SJCRH30 (cell line): ENCODE measurements at places on chromosomes 11 and 22. TPM values are rescaled to one million over a fixed set of nuclear protein-coding genes. Genes with fewer than 3 reads are reported as not detected.

Gene ANGPTL5
- total RNA-seq: not detected in 2 replicates

DNA sequence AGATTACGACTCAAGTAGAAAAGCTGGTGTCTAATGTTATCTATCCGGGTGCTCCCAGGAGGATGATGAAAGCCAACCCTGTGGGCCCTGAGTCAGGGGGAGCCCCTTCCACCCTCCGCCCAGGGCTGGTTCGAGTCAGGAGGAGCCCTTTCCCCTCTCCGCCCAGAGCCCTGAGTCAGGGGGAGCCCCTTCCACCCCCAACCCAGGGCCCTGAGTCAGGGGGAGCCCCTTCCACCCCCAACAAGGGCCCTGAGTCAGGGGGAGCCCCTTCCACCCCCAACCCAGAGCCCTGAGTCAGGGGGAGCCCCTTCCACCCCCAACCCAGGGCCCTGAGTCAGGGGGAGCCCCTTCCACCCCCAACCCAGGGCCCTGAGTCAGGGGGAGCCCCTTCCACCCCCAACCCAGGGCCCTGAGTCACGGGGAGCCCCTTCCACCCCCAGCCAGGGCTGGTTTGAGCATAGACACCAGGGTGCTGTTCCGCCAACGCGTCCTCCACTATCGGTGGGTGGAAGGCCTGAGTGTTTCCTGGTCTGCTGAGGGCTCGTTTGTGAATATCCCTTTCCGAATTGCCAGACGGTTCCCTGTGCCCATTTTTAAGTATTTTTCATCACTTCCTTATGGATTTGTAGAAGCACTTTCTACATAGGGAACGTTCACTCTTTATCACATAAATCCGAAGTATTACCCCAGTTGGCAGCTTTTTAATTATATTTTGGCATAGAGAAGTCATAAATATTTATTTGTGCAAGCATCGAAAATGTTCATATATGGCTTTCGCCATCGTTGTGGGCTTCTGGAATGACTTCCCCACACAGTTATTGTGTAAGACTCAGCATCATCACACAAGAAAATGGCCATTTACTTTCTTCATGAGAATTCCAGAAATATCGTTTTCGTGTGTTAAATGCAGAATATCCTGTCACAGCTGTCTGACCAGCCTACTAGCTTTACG, 380.6 kb downstream of the BRD1 start:
- no peak for DNase-seq

DNA sequence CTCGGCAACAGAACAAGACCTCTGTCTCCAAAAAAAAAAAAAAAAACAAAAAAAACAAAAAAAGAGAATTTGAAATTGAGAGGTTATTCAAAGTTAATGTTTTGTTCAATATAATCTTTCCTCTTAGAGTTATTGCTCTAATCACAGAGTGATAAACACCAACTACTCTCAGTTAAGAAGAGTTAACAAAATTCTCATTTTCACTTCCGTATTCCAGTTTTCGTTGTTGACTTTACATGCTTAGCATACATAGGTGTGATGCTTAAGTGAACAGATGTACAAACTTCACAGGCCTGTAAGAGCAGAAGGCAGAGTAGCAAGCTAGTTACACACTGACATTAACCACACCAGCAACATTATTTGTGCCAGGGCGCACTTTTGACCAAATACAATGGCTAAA, 12.3 kb downstream of the EIF4ENIF1 start:
- no peak for DNase-seq

- DNase-seq: no peak
These were observed 10.2 kb downstream of the ATP5MGL start for GRCh38 chr22:42630211-42630610.

Gene ESAM
- 0.16 TPM in 1 of 2 replicates, not detected in the other for total RNA-seq

Gene MTCH2
- 119 TPM in 2 replicates for total RNA-seq
